ENCODE measurements at places on chromosomes 1 and 21.

DNA sequence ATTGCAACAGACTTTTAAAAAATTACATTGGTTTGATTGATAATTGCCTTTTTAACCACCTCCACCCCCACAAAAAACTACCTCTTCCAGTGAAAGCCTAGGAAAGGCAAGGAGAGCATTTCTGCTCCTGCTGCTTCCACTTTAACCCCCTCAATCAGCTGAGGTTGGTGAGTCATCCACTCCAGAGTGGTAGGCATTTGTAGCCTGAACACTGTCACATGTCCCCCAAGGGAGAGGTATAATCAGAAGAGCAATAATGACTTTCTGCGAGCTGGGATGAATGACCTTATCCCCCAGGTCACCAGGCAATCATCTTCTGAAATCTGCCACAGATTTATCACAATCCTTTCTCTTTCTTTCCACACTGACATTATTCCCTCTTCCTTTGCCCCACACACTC is 126.6 kb upstream of the CAMK1G start:
- DNase-seq, result no peak

GRCh38 chr1:8458607-8459006 is 140.7 kb downstream of the SLC45A1 start:
- DNase-seq, result no peak

- no peak for DNase-seq
Measured at GRCh38 chr1:65097076-65097475, 50.9 kb upstream of the AK4 start.

GRCh38 chr1:115408533-115408932 is 70.5 kb upstream of the NGF start:
- DNase-seq, result no peak

DNA sequence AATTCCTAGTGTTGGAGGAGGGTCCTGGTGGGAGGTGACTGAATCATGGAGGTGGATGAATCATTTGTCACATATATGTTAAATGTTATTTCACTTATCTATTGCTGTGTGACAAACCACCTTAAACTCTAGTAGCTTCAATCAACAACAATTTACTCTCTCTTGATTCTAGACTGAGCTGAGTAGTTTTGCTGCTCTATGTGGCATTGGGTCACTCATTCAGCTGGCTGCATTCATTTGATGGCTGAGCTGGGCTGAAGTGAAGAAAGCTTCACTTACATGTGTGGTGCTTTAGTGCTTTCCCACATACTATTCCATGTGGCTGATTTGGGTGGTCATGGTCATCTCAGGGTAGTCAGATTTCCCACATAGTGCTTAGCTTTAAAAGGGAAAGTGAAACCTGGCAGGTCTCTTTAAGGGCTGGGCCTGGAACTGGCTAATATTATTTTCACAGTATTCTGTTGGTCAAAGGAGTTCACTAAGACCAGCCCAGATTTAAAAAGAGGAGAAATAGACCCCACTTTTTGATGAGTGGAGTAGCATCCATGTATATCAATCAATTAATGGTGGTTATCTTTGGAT is 10.5 kb downstream of the DNAH14 start:
- no peak for DNase-seq

GRCh38 chr1:20443703-20444586 is 42.1 kb downstream of the CAMK2N1 start:
- DNase-seq, result no peak

DNA sequence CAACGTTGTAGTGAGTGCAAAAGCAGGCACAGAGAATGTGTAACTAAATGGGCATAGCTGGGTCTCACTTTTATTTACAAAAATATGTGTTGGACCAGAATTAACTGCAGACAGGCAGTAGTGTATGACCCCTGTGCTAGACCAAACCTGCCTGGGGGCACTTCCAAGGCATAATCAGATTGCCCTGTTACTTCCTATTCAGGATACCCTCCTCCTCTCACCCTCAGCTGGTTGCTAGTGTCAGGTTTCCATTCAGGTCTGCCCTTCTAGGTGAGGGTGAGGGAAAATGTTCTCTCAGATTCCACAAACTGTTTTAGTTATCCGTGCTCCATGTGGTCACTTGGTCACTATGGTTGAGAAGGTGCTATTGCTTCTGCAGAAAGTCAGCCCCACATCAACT is 387.3 kb downstream of the LMX1A start:
- DNase-seq, result no peak

Measured in Peyer's patch (tissue), 4 donors.